Fibroblast of skin of left quadriceps (primary cell): ENCODE measurements at places on chromosomes 7 and 10.

DNA sequence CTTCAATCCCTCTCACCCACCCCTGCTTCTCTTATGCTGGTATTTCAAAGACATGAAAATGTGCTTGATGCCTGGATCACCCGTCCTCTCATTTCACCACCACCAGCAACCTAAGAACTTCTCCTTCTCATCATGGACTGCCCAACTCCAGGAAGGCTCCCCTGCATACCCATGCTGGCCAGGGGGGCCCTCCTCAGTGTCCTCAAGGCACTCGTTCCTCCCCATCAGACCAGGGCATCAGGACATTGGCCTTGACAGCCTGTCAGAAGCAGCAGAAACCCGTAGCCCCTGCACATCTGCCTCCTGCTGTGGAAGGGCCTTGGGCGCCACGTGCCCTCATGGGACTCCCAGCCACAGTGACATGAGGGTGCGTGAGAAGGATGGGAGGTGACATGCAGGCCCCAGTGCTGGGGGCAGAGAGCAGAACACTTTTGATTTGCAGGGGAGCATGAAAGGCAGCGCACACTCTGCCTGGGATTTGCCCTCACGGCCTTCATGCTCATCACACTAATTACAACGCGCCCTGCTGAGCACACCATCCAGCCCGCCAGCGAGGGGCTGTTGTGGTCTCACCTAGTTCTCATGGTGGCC, 1.9 kb upstream of the HSPA12A start:
- no peak for DNase-seq

DNA sequence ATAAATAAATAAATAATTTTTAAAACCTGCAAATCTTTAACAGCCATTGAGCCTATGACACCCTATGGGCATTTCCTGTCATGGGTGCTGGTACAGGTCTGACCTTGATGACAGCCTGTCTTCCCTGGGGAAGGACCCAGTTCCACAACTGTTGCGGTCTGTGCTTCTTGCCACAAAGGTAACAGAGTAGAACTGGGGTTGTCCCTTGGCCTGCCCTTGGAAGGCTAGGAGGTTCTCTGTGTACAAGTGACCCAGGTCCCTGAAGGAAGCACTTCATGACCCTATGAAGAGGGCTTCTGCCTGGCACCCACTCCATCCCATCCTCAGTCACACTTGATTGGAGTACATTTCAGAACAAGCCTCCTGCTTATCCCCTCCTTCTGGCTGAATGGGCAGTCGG, 66.9 kb downstream of the OGDH start:
- DNase-seq: no peak

DNA sequence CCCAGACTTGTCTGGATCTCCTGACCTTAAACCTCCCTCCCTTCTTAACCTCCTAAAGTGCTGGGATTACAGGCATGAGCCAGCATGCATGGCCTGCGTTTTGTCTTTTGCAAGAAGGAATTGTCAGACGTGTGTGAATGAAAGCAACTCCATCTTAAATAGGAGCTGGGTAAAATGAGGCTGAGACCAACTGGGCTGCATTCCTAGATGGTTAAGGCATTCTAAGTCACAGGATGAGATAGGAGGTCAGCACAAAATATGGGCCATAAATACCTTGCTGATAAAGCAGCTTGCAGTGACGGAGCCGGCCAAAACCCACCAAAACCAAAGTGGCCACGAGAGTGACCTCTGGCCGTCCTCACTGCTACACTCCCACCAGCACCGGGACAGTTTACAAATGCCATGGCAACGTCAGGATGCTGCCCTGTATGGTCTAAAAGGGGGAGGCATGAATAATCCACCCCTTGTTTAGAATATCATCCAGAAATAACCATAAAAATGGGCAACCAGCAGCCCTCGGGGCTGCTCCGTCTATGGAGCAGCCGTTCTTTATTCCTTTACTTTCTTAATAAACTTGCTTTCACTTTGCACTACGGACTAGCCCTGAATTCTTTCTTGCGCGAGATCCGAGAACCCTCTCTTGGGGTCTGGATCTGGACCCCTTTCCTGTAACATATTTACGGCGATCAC, 41.2 kb upstream of the SDK1 start:
- DNase-seq: no peak

DNA sequence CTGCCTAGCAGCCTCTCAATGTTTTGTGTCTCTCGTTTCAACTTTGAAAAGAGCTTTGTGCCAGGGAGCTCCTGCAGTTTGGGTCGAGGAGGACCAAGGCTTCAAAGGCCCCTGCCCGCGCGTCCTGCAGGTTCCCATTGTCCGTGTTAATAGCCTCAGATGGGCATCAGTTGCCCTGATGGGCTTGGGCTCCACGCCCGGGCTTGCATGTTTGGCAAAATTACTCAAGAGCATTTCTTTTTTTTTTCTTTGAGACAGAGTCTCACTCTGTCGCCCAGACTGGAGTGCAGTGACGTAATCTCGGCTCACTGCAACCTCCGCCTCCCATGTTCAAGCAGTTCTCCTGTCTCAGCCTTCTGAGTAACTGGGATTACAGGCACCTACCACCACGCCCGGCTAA, 636.6 kb downstream of the SDK1 start:
- no peak for DNase-seq

DNA sequence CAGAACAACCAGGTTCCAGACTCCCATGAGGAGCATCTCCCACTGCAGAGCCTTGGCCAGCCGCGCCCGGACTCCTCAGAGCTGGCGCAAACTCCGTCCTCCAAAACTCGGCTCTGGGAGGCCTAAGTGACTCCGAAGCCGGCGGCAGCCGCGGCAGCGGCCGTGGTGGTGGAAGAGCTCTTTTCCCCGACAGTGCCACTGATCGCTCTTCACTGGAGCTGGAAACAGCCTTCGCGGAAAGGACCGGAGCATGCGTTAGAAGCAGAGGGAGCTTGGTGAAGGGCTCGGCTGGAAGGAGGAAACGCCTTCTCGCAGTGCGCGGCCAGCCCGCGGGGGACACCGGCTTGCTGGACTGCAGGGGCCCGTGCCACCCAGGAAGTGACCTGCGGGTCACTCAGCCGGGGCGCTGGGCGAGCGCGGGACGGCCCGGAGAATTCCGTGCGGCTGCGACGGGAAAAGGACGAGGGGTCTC, 5.0 kb upstream of the HOXA13 start:
- no peak for DNase-seq

GRCh38 chr7:5229451-5230264, 39.6 kb downstream of the WIPI2 start:
- no peak for DNase-seq

GRCh38 chr7:138891446-138891810, 89.8 kb downstream of the KIAA1549 start:
- peak; percentile 76 for DNase-seq

GRCh38 chr7:39410582-39410981, 155.6 kb upstream of the YAE1 start:
- DNase-seq: no peak

DNA sequence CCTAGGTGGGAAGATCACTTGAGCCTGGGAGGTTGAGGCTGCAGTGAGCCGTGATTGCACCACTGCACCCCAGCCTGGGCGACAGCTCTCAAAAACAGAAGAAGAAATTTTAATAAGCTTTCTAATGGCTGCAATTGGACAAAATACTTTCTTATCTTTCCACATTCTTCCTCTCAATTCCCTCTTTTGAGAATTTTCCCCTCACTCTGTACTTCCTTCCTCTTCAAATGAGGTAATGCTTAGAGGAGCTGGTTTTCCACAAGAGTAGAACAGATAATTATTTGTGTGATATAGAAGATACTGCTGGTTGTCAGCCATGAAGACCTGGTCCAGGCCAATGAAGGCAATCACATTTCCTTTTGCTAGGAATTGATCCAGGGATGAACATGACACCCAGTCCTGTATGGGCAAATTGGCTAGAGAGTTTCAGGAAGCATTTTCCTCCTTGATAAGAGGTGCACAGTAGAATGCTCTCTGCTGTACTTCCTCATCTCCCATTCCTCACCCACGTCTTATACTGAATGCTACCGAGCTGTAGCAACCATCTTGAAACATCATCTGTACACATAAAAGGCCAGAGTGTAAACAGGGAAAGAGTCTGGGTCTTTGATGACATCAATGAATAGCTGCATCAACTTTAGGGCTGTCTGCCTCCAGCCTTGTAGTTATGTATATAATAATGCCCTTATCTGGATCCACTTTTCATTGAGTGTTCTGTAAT, 103.9 kb downstream of the CDK6 start:
- no peak for DNase-seq
